ENCODE measurements at places on chromosomes 11 and 22.
A peak's percentile ranks its signal among the peaks of the same experiment; 100 is the strongest.

- no peak for DNase-seq
- no peak overlapping the region for H3K4me3 ChIP-seq
- no peaks in the 10 kb centered on the region for H3K27me3 ChIP-seq
- no peaks in the 10 kb centered on the region for H3K4me1 ChIP-seq
- no peaks in the 10 kb centered on the region for H3K36me3 ChIP-seq
Observed at GRCh38 chr22:36562261-36562835, 33.4 kb upstream of the EIF3D start.

DNA sequence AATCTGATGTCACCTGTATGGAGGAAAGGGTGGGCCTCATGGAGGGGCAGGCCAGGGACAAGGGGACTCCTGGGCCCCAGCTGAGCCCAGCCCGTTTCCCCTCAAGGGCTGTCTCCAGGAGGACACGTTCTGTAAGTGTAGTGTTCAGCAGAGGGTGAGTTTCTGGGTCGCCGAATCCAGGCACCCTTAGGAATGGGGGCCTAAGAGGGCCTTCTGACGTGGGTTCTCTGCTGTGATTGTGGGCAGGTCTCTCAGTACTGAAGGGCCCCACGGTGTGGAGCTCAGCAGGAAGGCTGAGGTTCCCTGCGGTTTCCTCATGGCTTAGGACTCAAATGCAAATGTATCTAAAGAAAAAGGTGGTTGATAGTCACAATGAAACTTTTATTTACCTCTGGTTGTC lies 6.5 kb downstream of the PTDSS2 start:
- H3K4me3 ChIP-seq, result peak overlapping the region; percentile 18
- H3K27ac ChIP-seq, result peak overlapping the region; percentile 66
- no peaks in the 10 kb centered on the region for H3K27me3 ChIP-seq
- H3K36me3 ChIP-seq, result peaks cover 15% of the 10 kb centered on the region
- no peak for DNase-seq

DNA sequence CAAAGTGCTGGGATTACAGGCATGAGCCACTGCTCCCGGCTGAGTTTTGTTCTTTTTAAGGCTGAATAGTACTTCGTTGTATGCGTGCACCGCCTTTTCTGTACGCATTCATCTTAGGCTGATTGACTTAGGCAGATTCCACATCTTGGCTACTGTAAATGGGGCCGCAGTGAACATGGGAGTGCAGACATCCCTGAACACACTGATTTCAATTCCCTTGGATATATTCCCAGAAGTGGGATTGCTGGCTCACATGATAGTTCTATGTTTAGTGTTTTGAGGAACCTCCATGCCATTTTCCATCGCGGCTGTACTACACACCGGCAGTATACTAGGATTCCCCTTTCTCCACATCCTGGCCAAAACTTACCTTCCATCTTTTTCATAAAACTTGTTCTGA lies 10.4 kb upstream of the ZNF74 start:
- no peaks in the 10 kb centered on the region for H3K4me1 ChIP-seq
- peaks cover 3% of the 10 kb centered on the region for H3K27me3 ChIP-seq
- H3K4me3 ChIP-seq, result no peak overlapping the region
- no peaks in the 10 kb centered on the region for H3K36me3 ChIP-seq

GRCh38 chr11:125516245-125516644 lies 20.2 kb upstream of the FEZ1 start:
- H3K27ac ChIP-seq, result no peak overlapping the region
- H3K36me3 ChIP-seq, result no peaks in the 10 kb centered on the region
- H3K27me3 ChIP-seq, result no peaks in the 10 kb centered on the region
- H3K4me3 ChIP-seq, result no peak overlapping the region
- H3K4me1 ChIP-seq, result no peaks in the 10 kb centered on the region

- no peak overlapping the region for H3K27ac ChIP-seq
- no peak overlapping the region for H3K4me3 ChIP-seq
- H3K36me3 ChIP-seq, result no peaks in the 10 kb centered on the region
- no peak for DNase-seq
Observed at GRCh38 chr11:8219257-8220021, 44.2 kb downstream of the LMO1 start.

GRCh38 chr22:39013942-39014722 lies at the start of gene APOBEC3C:
Gene APOBEC3C, plus strand, starts transcription at chr22:39014257. Its CDS starts 106 bp downstream, at chr22:39014363.
- H3K36me3 ChIP-seq, result peaks cover 9% of the 10 kb centered on the region
- H3K27ac ChIP-seq, result peak within 1 kb of the TSS; percentile 68
- peak within 1 kb of the TSS; percentile 49 for H3K4me3 ChIP-seq
- peak; percentile 63 for DNase-seq

GRCh38 chr11:72497731-72498130 lies 63.4 kb upstream of the CLPB start:
- H3K36me3 ChIP-seq, result no peaks in the 10 kb centered on the region
- DNase-seq, result no peak
- no peaks in the 10 kb centered on the region for H3K27me3 ChIP-seq
- no peak overlapping the region for H3K27ac ChIP-seq
- no peaks in the 10 kb centered on the region for H3K4me1 ChIP-seq
- no peak overlapping the region for H3K4me3 ChIP-seq

DNA sequence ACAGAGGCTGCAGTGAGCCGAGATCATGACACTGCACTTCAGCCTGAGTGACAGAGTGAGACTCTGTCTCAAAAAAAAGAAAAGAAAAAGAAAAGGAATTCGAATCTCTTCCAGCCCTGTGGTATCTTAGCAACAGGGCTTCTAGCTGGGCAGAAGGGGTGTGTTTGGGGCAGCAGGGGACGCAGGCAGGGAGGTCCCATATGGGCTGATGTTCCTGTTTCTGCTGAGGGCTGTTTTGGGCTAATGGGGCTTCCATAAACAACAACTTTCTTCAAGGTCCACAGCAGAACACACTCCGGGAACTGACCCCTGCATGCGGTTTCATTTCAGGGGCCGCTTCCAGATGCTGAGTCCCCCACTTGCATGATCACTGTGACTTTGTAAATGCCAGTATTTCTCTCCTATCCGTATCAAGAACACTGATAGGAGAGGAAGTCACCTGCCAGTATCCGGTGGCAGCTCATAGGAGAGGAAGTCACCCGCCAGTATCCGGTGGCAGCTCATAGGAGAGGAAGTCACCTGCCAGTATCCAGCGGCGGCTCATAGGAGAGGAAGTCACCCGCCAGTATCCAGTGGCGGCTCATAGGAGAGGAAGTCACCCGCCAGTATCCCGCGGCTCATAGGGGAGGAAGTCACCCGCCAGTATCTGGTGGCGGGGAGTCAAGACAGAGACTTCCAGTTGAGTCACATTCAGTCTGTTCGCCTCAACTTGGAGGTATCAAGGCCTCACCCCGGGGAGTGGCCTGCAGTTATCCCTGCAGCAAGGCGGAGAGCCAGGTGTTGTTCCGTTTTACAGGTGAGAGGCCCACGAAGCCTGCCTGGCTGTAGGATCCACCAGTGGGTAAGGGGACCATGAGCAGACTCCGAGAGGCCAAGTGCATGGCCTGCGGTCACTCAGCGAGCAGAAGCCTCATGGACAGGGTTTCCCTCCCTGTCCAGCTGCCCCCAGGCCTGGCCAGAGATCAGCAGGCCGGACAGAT lies 8.3 kb upstream of the FGF19 start:
- H3K36me3 ChIP-seq, result no peaks in the 10 kb centered on the region
- peaks cover 7% of the 10 kb centered on the region for H3K4me1 ChIP-seq
- H3K4me3 ChIP-seq, result no peak overlapping the region
- DNase-seq, result no peak

- no peak overlapping the region for H3K27ac ChIP-seq
- H3K36me3 ChIP-seq, result no peaks in the 10 kb centered on the region
- no peaks in the 10 kb centered on the region for H3K4me1 ChIP-seq
- no peak overlapping the region for H3K4me3 ChIP-seq
- DNase-seq, result no peak
Observed at GRCh38 chr11:47377571-47378009, 757 bp downstream of the SPI1 start.

DNA sequence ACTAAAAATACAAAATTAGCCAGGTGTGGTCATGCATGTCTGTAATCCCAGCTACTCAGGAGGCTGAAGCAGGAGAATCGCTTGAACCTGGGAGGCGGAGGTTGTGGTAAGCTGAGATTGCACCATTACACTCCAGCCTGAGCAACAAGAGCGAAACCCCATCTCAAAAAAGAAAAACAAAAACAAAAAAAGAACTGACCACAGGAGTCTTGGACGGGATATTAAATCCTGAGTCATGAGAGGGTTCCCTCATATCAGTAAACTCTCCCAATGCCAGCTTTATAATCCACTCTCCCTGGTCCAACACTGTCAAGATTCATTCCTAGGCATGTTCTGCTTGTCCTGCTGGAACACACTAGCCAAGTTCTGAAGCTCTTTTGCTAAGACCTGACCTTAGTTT lies 61.5 kb upstream of the EP300 start:
- H3K27me3 ChIP-seq, result no peaks in the 10 kb centered on the region
- H3K27ac ChIP-seq, result no peak overlapping the region
- DNase-seq, result no peak
- H3K4me3 ChIP-seq, result no peak overlapping the region
- H3K36me3 ChIP-seq, result no peaks in the 10 kb centered on the region
- no peaks in the 10 kb centered on the region for H3K4me1 ChIP-seq

GRCh38 chr11:98766903-98767302 lies 253.8 kb upstream of the CNTN5 start:
- no peak overlapping the region for H3K4me3 ChIP-seq
- H3K36me3 ChIP-seq, result no peaks in the 10 kb centered on the region
- DNase-seq, result no peak

GRCh38 chr11:134350381-134350780 lies 18.6 kb downstream of the GLB1L2 start:
- H3K27ac ChIP-seq, result no peak overlapping the region
- no peak for DNase-seq
- H3K4me3 ChIP-seq, result no peak overlapping the region
- H3K36me3 ChIP-seq, result no peaks in the 10 kb centered on the region
- H3K27me3 ChIP-seq, result no peaks in the 10 kb centered on the region
